ENCODE measurements at places on chromosomes 4 and X. TPM values are rescaled to one million over a fixed set of nuclear protein-coding genes. Genes with fewer than 3 reads are reported as not detected.

Gene NEK1
- polyA plus RNA-seq = 2.5 TPM

Gene HELT
- polyA plus RNA-seq = not detected

Gene TMEM150C
- 1.2 TPM for polyA plus RNA-seq

Gene CTAG2
- polyA plus RNA-seq = not detected

Gene BGN
- polyA plus RNA-seq = 11.6 TPM

Gene GPRASP1
- 1.7 TPM for polyA plus RNA-seq

Gene SRPX2
- polyA plus RNA-seq = 39.7 TPM

Gene FAM9C
- polyA plus RNA-seq = not detected

Gene TMEM33
- 21.0 TPM for polyA plus RNA-seq

Gene CYP2U1
- polyA plus RNA-seq = 1.6 TPM

Gene BEX5
- 1.6 TPM for polyA plus RNA-seq

Gene KDR
- polyA plus RNA-seq = 1.2 TPM

Gene SLC4A4
- polyA plus RNA-seq = 0.75 TPM

Gene GPR173
- 0.18 TPM for polyA plus RNA-seq

Gene CDKL5
- 1.5 TPM for polyA plus RNA-seq

Gene GTPBP6
- polyA plus RNA-seq = 35.3 TPM

Gene PRRG3
- 0.09 TPM for polyA plus RNA-seq

Gene UGT2B17
- polyA plus RNA-seq = 0.10 TPM

Gene LUZP4
- polyA plus RNA-seq = not detected

Gene VEGFD
- 0.57 TPM for polyA plus RNA-seq

Gene CFI
- 5.7 TPM for polyA plus RNA-seq

Gene RASGEF1B
- polyA plus RNA-seq = 7.4 TPM

All from esophagus (tissue), 2 donors.